ENCODE measurements at places on chromosomes 6 and 20. TPM values are rescaled to one million over a fixed set of nuclear protein-coding genes. Genes with fewer than 3 reads are reported as not detected.
A peak's percentile ranks its signal among the peaks of the same experiment; 100 is the strongest.

GRCh38 chr6:142893088-142893487, 51.9 kb downstream of the HIVEP2 start:
- DNase-seq, result no peak

GRCh38 chr20:12847872-12848271, 160.9 kb upstream of the SPTLC3 start:
- DNase-seq, result no peak

GRCh38 chr20:8647961-8648441, 420.9 kb upstream of the PLCB4 start:
- no peak for DNase-seq

GRCh38 chr6:128208078-128208477, 307.2 kb upstream of the THEMIS start:
- DNase-seq, result no peak

DNA sequence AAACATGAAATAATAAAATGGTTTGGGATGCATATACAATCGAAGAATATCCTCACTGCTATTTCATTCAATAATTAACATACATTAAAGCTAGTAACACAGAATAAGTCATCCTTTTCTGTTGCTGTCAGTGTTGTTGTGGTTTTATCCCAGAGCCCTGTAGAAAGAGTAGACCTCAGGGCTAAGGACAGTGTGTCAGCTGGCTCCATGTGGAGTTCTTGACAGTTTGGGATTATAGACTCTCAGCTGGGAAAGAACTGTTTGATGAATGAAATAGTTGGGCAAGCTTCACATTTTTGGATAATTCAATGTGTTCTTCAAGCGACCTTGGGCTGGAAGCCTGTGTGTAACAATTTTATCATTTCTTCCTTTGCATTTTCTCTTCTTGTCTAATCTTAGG, 10.1 kb downstream of the UTRN start:
- DNase-seq, result no peak

GRCh38 chr6:126252154-126252553, 87.8 kb upstream of the CENPW start:
- peak; percentile 31 for DNase-seq

The RING1 gene
- 30.2 TPM for total RNA-seq

The CAP2 gene
- total RNA-seq, result 7.2 TPM

Data from WTC11 (cell line).